ENCODE measurements at places on chromosomes 3 and 15. TPM values are rescaled to one million over a fixed set of nuclear protein-coding genes. Genes with fewer than 3 reads are reported as not detected.

DNA sequence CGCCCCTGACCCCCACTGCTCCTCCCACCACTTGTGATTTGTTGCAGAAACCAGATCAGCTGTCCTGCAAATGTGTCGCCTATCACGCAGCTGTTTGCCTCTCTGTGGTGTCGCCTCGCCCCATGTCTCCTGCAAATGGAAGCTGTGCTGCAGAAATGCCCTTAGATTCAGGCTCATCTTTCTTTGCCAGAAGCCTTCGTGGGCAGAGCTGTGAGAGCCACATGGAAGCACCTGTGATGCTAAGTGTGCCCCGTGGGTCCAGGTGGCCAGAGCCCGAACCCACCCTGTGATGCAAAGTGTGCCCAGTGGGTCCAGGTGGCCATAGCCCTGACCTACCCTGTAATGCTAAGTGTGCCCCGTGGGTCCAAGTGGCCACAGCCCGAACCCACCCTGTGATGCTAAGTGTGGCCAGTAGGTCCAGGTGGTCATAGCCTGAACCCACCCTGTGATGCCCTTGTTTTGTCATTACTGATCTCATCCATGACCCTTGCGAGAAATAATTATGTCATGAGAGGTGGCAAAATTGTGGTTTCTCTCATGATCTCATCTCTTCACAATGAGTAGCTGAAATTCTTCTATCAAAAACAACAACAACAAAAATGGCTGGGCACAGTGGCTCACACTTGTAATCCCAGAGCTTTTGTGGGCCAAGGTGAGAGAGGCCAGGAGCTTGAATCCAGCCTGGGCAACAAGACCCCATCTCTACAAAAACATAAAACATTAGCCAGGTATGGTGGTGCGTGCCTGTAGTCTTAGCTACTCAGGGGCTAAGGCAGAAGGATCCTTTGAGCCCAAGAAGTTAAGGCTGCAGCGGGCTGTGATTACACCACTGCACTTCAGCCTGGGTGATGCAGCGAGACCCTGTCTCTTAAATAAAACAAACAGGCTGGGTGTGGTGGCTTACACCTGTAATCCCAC, 187.4 kb downstream of the GOLGA6L6 start:
- no peak for DNase-seq

DNA sequence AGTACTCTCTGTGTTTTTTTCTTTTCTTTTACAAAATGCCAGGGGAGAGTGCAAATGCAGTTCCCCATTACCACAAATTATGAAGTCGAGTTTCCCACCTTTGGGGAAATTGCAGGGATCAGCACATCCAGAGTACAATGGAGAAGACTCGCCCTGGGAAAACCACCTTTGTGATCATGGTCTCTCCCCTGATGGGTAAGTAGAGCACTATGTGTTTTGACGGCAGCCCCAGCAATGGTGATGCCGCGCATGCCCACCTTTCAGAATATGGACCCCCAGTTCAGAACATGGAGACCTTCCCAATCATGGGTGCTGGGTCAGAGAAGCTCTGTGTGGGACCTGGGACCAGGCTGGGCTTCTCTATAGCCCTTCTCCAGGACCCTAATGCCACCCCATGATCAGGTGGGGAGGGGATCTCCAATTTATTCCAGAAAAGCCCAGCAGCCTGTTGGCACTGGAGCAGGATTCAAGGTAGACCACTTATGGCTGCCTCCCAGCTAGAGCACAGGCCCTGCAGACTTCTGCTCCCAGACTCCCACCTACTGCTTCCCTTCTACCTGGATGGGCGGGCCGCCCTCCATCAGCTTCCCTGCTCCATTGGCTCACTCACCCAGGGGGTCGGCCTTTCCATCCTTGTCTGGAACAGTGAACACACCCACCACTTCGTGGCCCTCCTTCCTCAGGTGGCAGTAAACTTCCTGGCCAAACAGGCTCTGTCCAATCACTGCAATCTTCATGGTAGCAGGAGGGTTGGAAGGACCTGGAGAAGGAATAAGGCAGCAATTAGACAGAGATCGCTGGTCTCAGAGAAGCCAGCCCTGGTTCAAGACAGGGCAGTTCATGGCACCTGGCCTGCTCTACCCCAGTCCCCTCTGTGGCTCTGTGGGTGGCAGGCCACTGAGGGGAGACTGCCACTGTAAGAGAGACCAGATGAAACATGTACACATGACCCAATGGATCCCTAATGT, 19.9 kb downstream of the ALDH1L1 start:
- DNase-seq: no peak

- no peak for DNase-seq
These were observed 686.2 kb downstream of the NLGN1 start for GRCh38 chr3:174083706-174084105.

- no peak for DNase-seq
These were observed 14.8 kb downstream of the GK5 start for GRCh38 chr3:142210608-142211007.

DNA sequence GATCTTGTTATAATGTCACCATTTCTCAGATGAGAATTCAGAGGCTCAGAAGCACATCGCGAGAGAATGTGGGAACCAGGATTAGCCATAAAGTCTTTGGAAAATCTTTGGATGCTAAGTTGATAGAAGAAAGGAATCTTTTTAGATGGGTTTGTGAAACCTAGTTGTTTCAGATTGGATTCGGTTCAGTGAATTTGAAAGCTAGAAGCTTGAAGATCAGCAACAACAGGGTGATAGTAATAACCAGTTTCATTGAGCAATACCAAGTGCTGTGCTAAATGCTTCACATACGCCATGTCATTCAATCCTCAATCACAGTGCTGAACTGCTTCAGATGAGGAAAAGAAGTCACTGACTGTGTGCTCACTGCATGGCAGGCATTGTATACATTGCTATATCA, 47.4 kb upstream of the MITF start:
- no peak for DNase-seq

HYAL3 gene
- 5.7 TPM for polyA plus RNA-seq

HTR3E gene
- polyA plus RNA-seq: not detected

GRCh38 chr15:80662129-80662528, 33.0 kb upstream of the ABHD17C start:
- DNase-seq: no peak

RASA2 gene
- 26.0 TPM for polyA plus RNA-seq

DNA sequence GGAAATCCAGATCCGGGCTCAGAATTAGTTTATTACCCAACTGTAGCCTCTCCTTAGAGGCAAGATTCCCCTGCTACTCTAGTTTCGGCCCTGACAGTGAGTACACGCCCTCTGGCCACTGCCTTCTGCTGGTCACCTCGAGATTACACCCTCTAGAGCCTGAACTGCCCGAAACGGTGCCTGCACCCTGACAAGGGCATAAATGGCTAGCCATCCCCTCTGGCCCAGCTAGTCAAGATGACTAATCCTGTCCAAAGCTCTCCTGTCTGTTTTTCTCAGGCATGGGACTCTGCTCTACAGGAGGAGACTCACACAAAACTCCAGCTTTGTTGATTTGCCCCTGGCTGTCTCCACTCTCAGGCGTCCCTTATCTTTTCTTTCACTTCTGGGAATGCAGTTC, 150.5 kb upstream of the UBE2E2 start:
- no peak for DNase-seq

DNA sequence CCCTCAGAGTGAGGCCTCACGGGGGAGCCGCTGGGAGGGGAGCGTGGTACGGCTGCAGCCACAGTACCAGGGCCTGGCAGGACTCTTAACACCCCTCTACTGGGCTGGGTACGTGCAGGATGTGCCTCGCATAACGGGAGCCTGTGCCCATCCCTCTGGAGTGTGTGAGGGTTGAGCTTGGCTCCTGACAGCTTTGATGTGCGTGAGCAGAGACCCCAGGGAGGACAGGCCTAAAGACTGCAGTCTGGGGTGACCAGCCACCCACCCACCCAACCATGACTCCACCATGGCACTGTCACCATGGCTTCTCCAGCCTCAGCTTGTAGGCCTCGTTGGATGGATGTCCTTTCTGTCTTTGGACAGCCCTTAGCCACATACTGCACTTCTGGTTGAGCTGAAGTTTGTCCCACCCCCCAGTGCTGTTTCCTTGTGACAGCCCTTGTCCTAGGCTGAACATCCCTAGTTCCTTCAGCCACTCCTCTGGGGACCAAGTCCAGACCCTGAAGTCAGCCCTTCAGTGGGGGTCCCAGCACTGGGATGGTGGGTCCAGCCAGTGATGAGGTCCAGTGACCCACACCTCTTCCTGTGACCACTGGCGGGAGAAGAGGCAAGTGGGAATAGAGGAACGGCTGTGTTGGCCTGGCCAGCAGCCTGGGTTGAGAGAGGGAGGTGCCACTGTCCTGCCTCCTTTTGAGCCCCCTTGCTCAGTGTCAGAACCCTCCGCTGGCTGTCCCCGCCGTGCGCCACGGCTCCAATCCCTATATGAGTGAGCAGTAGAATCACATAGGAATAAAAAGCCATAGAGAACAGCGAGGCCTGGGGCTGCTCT, 6.1 kb downstream of the GLYCTK start:
- DNase-seq: no peak
